ENCODE measurements at places on chromosomes 7 and 10.

DNA sequence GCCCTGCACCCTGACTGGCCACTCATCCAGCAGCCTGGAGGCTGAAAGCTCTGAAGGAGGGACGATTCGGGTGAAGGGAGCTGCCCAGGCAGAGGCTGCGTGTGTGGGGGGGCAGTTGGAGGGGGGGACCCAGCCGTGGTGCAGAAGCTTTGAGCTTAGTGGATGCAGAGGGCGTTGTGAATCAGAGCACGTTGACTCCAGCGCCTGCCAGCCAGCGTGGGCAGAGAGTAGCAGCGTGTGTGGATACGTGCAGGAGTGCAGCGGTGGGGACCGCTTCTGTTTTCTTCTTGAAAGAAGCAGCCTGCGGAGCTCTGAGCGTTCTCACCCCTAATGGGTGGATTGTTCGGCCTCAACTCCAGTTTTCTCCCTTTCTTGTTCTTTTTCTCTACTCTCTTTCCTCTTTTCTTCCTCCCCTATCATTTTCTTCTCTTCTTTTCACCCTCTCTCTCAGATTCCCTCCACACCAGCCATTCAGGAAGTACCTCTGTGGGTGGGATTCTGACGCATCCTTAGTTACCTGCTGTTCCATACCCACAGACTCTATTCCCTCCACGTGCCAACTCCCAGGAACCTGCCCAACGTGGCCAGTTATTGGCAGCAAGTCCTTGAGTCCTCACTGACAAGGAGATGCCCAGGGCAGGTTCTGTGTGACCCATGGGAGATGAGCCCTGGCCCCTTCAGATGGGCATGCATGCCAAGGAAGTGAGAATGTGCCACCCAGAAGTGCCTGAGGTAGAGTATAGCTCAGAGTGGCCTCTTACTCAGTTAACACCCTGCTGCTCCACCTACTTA lies 47.4 kb downstream of the SORCS3 start:
- no peak for DNase-seq

GRCh38 chr7:16422103-16422435 lies 731 bp upstream of the CRPPA start:
- no peak for DNase-seq

GRCh38 chr7:34104115-34104514 lies 198.8 kb downstream of the BMPER start:
- DNase-seq: no peak

DNA sequence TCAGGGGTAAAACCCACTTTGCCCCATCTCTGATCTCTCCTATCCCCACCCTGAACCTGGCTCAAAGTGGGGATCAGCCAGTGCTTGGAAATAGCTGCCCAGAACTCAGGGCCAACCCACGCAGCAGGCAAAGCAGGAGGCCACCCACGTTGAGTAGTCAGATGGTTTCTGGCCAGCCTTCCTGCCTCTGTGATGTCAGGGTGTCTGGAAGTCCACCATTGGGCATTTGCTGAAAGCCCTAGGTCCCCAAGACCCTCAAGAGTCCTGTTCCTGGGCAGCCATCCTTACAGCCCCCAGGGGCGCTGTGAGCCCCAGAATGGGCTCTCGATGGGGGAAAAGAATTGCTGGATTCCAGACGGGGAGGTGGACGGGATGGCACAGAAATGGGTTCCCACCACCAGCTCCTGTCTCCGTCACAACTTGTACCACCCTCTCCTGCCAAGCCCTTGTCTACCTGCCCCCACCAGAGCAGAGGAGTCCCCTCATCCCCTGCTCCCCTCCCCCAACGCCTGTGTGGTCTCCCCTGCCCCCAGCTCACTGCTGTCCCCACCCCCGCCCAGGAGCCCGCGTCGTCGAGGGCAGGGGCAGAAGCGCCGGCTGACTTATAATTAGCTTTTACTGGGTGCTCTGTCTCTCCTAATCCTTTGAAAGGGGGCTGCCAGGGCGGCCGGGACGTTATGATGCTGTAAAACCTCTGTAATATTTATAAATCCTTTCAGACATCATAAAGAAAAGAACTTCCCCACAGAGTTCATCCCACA lies 3.9 kb downstream of the MYL10 start:
- no peak for DNase-seq

DNA sequence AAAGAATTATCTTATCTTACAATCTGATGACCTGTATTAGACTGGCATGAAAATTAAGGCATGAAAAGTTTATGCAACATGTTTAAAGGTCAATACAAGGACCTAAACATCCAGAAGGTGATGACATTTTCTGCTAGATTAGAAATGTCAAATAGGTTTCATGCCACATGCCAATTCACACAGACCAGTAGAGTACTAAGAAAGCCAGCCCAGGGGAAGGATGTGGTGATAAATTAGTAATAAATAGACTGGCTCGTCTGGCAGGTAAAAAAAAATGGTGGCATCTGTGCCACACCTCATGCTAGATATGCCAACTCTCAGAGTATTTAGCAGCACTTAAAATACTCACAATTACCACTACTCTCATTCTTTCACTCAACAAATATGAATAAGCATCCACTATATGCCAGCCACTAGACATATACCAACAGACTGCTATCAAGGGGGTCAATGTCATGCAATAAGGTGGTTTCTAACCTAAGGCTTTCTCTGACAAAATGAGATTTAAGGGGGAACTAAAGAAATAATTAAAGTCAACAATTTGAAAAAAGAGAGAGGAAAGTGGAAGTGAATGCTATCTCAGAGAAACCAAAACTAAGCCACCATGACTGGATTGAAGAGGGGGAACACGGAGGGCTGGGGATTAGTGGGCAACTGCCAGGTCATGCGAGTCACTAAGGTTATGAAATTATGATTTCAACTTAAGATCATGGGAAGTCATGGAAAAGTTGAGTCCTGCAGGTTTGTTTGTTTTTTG lies 83.5 kb downstream of the SGMS1 start:
- DNase-seq: no peak

- DNase-seq: no peak
Observed at GRCh38 chr7:44769776-44770294, 21.2 kb downstream of the ZMIZ2 start.

DNA sequence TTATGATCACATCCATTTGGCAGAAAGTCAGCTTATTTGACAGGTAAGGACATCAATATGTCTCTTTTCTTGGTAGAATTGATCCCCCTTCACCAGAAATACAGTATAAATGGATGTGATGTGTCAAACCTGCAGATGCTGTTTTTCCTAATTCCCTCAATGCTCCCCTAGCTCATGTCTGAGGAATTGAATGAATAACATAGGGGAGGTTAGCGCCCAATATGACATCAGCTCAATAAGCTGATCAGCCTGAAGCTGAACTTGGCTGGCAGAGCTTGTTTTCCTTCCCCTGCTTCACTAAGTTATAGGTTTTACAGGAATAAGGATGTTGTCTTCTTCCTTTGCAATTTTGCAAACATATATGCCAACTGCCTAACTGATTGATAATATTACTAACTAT lies 132.5 kb downstream of the REEP3 start:
- DNase-seq: no peak

DNA sequence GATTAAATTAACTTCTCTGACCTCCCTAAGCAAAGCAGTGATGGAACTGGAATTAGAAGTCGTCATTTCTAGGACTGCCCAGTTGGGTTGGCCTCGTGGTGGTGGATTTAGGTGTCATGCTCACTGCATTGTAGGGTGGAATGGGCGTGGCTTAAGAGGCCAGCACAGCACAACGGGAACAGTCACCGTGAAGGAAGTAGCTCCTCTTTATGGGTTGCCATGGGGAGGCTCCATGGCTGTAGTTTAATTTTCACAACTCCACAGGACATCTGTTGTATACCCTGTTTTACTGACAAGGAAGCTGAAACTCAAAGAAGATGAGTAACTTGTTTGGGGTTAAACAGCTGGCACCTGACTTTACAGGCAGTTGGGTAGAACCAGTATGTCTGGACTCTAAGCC lies 208.3 kb downstream of the CELF2 start:
- no peak for DNase-seq

DNA sequence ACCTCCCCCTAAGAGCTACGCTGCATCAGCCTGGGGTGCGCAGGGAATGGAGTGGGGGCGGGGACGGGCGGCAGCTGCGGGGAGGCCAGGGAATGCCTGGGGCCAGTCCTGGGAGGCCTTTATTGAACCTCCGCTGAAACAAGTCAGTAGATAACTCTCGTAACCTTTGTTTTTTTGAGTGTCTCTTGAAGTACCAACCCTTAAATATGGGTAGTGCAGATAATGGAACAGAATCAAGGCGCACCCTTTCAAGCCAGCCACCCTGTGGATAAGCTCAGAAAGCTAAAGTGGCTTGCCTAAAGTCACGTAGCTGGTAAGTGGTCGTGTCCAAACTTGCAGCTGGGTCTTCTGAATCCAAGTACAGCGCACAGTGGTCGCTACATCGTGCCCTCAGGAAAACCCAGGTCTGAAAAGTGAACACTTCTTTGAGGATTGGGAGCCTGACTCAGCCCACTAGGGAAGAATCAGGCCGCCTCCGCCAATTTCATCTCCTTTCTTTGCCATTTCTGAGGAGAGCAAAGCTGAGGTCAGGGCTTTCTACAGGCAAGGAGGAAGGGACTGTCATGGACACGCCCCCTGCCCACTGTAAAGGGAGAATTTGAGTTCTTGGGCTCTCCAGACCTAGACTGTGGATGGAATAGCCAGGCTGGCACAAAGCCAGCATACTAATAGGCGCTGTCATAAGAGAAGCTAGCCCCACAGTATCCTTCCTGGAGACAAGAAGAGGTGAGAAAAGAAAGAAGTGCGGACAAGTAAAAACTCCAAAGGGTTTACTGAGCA lies 3.2 kb upstream of the EGR2 start:
- DNase-seq: no peak

- DNase-seq: no peak
Observed at GRCh38 chr7:35700333-35700732, 5.4 kb upstream of the HERPUD2 start.

DNA sequence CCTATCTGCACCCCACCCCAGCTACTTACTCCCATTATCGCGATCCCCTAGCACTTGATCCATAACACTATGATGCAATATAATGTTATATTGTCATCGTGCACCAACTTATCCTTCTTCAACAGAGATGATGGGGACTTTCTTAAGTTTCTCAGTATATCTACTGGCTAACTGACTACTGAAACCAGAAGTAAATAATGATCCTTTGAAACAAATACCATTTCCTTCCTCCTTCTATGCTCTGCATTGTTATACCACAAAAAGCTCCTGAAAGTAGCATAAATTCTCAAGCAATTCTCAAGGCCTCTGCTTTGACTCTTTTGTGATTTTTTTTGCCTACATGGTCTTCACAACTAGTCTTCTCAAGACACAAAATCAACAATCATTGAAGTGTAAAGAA lies 68.9 kb downstream of the HTR7 start:
- DNase-seq: no peak

GRCh38 chr7:154633641-154634040 lies 369.3 kb downstream of the PAXIP1 start:
- DNase-seq: no peak

DNA sequence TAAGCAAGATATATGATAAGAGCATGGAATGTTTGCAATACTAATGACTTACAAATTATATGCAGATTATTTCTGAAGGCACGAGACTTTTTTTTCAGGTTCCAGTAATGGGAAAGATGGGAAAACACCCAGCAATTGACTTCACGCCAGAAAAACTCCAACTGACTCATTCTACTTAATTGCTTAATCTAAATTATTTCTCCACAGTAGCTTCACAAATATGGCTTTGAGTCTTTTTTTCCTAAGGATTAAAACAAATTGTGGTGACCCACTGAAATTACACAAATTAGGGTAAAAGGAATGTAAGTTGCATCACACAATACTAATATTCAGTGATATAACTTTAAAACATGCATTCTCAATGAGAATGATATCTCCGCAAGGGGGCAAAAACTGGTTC lies 138.7 kb downstream of the GNAI1 start:
- DNase-seq: no peak

DNA sequence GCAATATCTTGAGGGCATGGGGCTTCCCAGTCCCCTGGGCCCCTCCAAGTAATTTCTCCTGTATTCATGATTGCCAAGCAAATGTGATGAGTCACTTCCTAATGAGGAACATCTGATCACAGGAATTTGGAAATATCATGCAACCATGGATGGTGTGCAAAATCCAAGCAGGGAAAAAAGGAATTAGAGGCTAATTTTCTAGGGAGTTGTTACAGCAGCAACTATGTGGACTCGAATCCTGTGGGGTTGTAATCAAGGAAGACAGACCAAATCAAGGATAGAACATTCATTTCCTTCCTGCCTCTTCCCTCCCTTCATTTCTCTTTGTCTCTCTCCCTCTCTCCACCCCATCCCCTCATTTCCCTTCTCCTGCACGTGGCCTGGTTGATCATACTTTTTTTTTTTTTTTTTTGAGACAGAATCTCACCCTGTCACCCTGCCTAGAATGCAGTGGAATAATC lies 23.9 kb upstream of the AGFG2 start:
- DNase-seq: no peak

DNA sequence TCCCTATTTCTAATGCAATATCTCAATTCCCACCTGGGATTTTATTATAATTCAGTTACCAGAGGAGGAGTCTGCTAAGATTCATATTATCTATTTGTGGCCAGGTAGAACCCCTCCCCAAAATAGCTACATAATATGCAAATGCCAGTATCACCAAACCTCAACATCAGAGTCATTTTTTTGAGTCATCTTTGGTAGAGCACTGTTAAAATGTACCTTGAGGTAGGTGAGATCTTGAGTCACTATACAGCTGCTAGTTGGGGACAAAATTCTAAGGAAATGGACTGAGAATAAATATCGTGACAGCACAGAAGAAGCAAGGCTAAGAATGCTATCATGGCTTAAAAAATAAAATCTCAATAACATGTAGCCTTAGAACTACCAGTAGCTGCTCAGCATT lies 4.7 kb upstream of the CRYGN start:
- no peak for DNase-seq

DNA sequence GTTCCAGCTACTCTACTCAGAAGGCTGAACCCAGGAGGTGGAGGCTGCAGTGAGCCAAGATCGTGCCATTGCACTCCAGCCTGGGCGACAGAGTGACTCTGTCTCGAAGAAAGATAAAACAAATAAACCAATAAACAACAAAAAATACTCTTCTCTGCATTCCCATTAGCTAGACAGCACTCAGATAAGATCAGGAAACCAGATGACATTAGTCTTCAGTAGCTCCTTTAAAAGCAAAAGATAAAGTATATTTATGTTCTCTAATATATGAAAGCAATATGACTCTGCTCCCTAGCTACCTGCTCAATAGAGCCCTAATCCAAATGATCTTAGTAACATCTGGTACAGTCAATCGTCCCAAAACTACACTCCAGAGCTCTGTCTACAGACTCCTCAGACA lies 212.9 kb downstream of the ELMO1 start:
- no peak for DNase-seq

GRCh38 chr7:50869108-50869725 lies 86.5 kb upstream of the GRB10 start:
- no peak for DNase-seq
